ENCODE measurements at places on chromosomes 5 and 9.

DNA sequence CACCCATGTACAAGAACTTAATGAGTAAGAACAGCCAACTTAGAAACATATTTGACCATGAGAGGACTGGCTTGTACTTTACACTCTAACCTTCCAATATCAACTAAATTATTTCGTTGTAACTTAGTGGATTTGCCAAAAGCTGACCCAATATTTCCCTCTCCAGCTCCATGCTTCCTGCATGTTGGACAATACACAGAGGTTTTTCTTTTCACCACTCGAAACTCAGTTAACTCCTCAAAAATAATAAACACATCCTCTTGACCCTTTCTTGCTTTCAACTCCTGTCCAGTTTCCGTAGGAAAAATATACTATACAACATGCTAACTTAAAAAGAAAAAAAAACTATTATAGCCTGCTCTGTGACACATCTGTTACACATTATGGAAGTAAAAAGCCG lies 188.9 kb downstream of the MPDZ start:
- no peak overlapping the region for H3K4me3 ChIP-seq
- no peaks in the 10 kb centered on the region for H3K36me3 ChIP-seq
- no peak overlapping the region for H3K27ac ChIP-seq
- no peak for DNase-seq
- H3K4me1 ChIP-seq = no peaks in the 10 kb centered on the region

GRCh38 chr5:168184103-168184502 lies 107.3 kb upstream of the WWC1 start:
- H3K27ac ChIP-seq = no peak overlapping the region
- H3K4me3 ChIP-seq = no peak overlapping the region
- DNase-seq = no peak
- H3K36me3 ChIP-seq = no peaks in the 10 kb centered on the region

DNA sequence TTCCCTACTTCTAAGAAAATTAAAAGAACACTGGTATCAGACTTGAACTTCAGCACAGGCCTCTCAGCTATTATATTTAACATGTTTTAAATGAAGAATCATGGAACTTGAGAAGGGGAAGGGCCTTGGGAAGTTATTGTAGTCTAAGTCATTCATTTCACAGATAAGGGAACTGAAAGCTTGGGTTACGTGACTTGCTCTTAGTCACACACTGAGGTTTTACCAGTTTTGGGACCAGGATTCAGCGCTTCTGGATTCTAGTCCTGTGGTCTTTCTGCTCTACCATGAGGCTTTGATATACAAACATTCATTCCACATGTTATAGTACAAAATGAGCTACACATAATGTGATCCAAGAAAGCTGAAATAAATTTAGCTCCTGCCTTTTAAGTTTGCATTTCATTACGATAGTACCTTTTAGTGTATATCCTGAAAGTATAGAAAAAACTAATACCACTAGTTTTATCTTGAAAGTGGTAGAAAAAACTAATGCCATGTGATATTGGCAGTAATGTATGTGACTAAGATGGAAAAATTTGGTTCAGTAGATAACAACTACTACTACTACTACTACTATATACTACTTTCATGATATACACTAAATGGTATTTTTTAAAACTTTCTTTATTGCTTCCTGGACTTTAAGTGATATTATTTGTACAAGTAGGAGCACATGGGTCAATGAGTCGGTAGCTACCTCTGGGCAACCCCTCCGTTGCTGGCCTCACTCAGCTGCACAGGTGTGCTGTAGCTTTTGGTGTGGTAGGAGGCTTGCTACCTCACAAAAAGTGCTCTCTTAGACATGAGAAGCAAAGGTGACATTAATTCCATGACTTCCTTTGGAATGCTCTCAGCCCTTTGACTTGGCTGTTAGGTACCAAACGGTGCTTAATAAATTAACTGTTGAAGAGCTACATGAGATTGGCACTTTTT lies 40.7 kb downstream of the F2RL2 start:
- no peaks in the 10 kb centered on the region for H3K27me3 ChIP-seq
- no peak overlapping the region for H3K27ac ChIP-seq
- H3K36me3 ChIP-seq = peaks cover 5% of the 10 kb centered on the region
- no peak for DNase-seq

DNA sequence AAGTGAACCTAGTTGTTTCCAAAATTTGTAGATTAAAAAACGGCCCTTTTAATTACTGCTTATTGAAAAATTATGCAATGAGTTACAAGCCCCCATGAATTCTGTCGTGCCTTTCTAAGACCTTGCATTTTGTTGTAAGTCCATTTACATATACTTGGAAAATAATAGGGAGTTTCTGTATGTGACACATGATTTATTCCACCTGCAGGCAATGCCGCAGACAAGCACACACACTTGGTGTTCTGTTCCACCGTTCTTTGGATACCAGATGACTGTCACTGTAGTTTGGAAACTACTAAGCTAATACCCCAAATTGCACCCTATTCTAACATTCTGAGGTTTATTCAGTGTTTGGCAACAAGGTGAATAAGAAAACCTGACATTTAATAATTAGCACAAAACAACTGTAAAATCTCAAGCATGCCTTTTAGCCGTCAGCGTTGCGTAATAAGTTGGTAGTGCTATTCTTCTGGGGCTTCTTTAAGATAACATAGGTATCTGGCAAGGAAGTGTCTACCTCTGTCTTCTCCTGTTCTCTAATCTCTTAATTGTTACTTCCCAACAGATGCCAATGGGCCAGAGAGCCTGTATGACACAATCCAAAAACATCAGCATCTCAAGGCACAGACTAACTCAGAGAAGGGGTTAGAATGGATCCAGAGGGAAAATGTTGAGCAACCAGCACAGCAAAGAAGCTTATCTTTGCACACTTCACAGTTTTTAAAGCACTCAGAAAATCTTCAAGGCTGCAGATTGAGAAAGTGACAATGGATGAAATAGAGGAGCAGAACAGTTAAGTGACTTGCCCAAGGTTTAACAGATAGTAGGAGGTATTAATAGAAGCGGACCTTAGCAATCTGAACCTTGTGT lies 48.2 kb upstream of the DPYSL3 start:
- H3K4me1 ChIP-seq = no peaks in the 10 kb centered on the region
- H3K27ac ChIP-seq = no peak overlapping the region
- no peaks in the 10 kb centered on the region for H3K36me3 ChIP-seq
- DNase-seq = no peak
- H3K27me3 ChIP-seq = no peaks in the 10 kb centered on the region

DNA sequence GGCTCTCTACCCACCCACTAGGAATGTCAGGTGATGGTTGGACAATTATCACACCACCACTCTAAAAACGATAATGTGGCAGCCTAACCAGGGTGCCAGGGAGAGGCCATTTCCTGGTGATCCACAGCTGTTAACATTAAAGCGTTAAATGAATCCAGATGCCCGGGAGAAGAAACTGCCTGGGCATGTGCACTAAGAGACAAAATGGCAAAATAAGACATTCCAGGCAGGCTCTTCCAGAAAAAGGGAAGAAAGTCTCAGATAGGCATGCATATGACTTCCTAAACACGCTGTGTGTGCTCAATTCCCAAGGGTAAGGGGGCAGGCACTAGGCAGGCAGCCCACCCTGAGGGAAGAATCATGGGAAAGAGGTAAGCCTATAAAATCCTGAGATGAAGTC lies 4.6 kb upstream of the TXN start:
- no peaks in the 10 kb centered on the region for H3K27me3 ChIP-seq
- H3K27ac ChIP-seq = no peak overlapping the region
- no peak overlapping the region for H3K4me3 ChIP-seq
- DNase-seq = no peak

- no peak overlapping the region for H3K4me3 ChIP-seq
- no peak overlapping the region for H3K27ac ChIP-seq
- no peaks in the 10 kb centered on the region for H3K36me3 ChIP-seq
- no peaks in the 10 kb centered on the region for H3K4me1 ChIP-seq
- H3K27me3 ChIP-seq = no peaks in the 10 kb centered on the region
Observed at GRCh38 chr9:130183133-130183762, 11.0 kb downstream of the NCS1 start.

- H3K27me3 ChIP-seq = no peaks in the 10 kb centered on the region
- no peaks in the 10 kb centered on the region for H3K4me1 ChIP-seq
- H3K36me3 ChIP-seq = no peaks in the 10 kb centered on the region
- no peak overlapping the region for H3K4me3 ChIP-seq
- no peak overlapping the region for H3K27ac ChIP-seq
- no peak for DNase-seq
Observed at GRCh38 chr5:137147346-137147745, 351.8 kb downstream of the SPOCK1 start.

DNA sequence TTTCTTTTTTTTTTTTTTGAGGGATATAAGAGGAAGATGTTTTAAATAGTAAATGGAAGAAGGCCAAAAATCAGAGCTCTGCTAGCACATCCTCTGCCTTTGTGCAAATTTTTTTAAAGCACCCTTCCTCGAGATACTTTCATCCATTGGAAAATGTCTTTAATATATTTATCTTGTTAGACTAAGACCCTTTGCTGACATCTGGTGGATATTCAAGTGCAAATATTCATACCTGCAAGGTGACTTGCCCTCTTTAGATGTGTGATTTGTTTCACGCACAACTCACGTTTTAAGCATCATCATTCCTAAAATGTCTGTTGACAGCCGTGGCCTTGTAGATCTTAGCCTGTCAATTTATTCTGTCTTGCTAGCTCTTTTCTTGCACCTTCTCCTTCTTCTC lies 258.5 kb downstream of the AGTPBP1 start:
- no peak for DNase-seq
- H3K27ac ChIP-seq = no peak overlapping the region
- H3K4me3 ChIP-seq = no peak overlapping the region
- no peaks in the 10 kb centered on the region for H3K4me1 ChIP-seq

DNA sequence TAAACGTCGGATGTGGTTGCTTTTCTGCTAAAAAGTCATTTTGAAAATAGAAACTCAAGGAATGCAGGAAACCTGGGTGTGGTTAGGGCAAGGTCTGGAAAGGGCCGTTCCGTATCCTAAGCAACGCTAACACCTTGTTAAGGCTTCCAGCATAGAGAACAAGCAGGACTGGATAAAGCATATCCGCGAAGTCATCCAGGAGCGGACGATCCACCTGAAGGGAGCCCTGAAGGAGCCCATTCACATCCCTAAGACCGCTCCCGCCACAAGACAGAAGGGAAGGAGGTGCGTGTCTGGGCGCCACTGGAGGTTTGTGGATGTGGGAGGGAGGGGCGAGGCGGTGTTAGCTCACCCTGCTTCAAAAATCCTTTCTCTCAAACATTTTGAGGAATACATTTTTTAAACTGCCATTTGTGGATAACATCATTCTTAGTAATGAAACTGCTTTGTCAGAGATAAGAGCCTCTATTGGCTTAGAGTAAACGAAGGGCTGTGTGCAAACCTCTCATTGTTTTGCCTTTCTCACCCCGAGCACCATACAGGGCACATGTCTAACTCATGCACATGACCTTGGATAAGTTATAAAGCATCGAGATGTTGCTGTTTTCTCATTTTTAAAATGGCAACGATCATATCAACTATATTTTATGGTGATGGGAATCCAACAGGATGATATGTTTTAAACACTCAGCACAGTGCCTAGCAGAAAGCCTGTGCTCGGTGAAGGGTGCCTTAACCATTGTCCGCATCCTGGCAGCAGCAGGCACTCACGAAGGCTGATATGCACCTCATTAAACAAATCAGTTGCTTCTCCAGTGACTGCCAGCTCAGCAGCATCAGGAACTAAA lies 175.7 kb upstream of the OTULINL start:
- no peak for DNase-seq
- H3K36me3 ChIP-seq = no peaks in the 10 kb centered on the region
- no peak overlapping the region for H3K4me3 ChIP-seq
- H3K4me1 ChIP-seq = no peaks in the 10 kb centered on the region
- no peaks in the 10 kb centered on the region for H3K27me3 ChIP-seq
- H3K27ac ChIP-seq = no peak overlapping the region

GRCh38 chr9:84781931-84782866 lies 112.7 kb downstream of the NTRK2 start:
- no peaks in the 10 kb centered on the region for H3K4me1 ChIP-seq
- no peaks in the 10 kb centered on the region for H3K36me3 ChIP-seq
- no peak overlapping the region for H3K27ac ChIP-seq
- no peak for DNase-seq

DNA sequence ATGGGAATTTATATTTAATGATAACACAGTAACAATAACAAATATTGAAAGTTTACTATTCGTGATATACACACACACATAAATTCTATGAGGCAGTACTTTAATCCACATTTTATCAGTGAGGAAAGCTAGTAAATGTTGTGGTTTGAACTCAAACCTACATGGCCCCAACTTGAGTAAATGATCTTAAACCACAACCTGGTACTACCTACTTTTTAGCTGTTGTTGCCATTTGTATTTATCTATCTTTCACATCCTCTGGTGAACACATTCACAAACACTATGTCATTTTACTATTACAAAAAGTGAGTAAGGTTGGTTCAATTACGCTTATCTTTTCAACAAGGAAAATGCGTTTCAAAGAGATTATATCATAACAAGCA lies 186.1 kb downstream of the SMC2 start:
- no peak overlapping the region for H3K27ac ChIP-seq
- no peaks in the 10 kb centered on the region for H3K36me3 ChIP-seq
- H3K4me1 ChIP-seq = no peaks in the 10 kb centered on the region
- no peaks in the 10 kb centered on the region for H3K27me3 ChIP-seq
- no peak for DNase-seq
- no peak overlapping the region for H3K4me3 ChIP-seq

DNA sequence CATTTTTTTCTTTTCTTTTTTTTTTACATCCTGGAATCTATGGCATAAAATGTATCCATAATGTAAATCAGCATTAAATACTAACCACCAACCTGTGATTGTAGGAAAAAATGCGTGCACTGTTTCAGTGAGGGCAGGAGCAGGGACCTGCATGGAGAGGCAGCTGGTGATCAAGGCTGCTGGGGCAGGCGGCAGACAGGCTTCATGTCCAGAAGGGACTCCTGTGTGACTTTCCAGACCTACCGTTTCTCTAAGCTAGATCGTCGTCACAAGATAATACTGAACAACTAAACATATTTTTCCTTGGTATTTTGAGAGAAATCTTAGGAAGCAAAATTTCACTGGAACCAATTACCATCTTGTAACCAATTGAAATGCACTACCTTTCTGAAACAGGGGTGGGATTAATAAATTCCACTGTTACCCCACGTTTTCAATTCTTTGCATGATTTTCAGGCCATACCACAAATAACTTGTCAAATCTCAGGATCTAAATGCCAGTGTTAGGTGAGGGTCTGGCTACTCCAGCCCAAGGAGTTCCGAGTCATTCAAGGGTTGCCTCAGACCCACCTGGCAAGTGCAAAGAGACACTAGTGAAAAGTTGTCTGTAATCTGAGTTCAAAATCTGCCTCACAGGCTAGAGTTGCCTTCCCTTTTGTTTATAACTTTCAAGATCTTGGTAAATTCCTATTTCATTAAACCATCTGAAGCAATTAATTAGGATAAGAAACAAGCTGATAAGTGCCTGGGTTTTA lies 198.2 kb downstream of the SEMA5A start:
- DNase-seq = no peak
- H3K27me3 ChIP-seq = no peaks in the 10 kb centered on the region
- H3K4me3 ChIP-seq = no peak overlapping the region
- no peaks in the 10 kb centered on the region for H3K36me3 ChIP-seq

DNA sequence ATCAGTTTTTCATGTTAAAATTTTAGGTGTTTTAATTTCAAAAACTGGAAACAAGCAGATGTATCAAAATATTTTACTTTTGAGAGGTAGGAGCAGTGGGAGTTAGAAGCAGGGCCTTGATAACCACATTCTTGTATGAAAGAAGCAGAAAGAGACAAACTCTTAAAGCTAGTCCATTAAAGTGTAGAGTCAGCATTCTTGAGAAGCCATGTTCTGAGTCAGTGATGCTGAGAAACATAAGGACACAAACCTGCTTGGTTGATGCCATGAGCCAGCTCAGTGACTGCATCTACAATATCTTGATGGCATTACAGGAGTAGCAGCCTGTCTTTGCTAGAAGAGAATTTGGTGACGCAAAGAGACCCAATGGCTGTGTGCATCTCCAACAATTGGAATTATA lies 826.1 kb upstream of the CTNND2 start:
- no peaks in the 10 kb centered on the region for H3K27me3 ChIP-seq
- no peak overlapping the region for H3K27ac ChIP-seq
- H3K36me3 ChIP-seq = no peaks in the 10 kb centered on the region
- H3K4me1 ChIP-seq = no peaks in the 10 kb centered on the region
- no peak overlapping the region for H3K4me3 ChIP-seq

Measured in CD8-positive, alpha-beta memory T cell (primary cell).